Activated T-cell treated with anti-CD3 and anti-CD28 coated beads for 4 hours (primary cell): ENCODE measurements at places on chromosomes 4 and X.

- no peak for DNase-seq
These were observed 20.1 kb downstream of the EIF4E start for GRCh38 chr4:98908703-98909262.

DNA sequence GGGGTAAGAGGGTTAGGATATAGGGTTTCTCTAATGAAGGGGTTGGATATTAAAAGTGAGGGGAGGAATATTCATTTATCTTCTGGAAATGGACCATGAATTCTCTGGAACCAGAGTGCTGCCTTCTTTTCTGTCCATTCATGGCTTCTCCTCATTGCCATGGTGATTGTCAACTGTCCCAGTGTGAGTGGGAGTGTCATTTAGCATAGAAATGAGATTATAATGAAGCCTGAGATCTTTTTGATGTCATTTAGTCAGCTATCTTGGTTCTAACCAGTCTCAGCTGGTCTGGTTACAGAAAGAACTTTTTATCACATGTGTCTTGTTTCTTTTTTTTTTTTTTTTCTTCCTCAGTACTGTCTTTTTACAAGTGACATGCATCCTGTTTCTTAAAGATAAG lies 497.3 kb upstream of the PITX2 start:
- DNase-seq, result no peak

DNA sequence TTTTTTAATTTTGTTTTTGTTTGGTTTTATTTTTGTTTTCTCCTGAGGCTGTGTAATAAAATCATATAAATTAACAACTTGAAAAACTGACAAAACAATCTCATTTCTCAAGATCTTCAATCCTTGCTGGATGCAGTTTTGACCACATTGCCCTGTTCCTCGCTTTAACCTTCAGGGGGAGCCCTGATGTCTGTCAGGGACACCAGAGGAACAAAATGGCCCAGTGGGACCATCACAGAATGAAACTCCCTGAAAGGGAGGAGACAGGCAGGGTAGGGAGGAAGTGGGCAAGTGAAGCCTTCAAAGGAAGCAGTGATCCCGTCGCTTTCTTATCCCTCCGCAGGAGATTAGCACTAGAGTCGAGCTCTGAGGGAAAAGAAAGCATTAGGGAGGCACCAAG lies 274.9 kb upstream of the LDB2 start:
- no peak for DNase-seq

DNA sequence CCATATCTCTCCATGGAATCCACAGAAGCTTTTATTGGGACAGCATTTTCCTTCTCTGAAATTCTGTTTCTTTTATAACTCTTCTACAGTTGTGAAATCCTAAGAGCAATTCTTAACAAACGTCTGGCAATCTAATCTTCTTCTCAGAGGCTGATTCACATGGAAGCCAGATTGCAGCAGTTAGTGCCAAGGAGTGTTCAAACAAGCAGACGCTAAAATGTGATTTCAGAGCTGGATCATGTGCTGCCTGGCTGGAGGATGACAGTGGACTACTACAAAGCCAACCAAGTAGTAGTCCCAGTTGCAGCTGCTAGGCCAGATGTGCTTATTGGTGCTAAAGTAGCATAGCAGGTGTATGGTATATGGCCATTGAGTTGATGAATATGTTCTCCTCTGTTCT lies 27.7 kb upstream of the GLRB start:
- DNase-seq, result no peak

- no peak for DNase-seq
These were observed 11.0 kb upstream of the EIF4E start for GRCh38 chr4:98939892-98940298.

GRCh38 chr4:74189331-74190043 lies 31.6 kb downstream of the MTHFD2L start:
- DNase-seq, result no peak

DNA sequence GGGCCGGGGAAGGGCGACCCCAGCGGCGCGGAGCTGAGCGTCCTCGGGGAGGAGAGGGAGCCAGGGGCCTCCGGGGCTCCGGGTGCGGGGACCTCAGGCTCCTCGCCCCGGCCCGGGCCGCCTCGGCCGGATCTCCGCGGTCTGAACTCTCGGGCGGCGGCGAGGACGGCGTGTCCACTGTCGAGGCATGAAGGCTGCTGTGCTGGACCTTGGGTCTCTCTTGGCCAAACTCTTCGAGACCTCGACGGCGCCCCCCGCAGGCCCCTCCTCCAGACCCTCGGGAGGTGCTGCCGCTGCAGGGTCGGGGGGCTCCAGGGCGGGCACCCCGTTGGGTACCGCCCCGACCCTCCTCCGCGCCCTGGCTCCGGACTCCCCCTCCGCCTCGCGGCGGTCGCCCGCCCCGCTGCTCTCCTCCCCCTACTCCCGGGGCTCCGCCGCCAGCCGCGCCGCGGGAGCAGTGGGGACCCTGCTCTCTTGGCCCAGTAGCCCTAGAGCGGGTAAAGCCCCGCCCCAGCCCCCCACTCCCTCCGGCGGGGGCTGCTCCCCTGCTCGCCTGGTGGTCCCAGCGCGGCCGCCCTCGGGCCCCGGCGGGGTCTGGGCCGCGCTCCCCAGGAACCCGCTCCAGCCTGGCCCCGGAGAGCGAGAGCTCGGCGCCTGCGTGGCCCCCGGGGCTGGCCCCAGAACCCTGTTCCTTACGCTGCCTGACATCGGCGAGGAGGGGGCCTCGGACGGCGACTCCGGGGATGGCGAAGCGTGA lies 564 bp downstream of the FAM149A start:
- DNase-seq, result no peak

DNA sequence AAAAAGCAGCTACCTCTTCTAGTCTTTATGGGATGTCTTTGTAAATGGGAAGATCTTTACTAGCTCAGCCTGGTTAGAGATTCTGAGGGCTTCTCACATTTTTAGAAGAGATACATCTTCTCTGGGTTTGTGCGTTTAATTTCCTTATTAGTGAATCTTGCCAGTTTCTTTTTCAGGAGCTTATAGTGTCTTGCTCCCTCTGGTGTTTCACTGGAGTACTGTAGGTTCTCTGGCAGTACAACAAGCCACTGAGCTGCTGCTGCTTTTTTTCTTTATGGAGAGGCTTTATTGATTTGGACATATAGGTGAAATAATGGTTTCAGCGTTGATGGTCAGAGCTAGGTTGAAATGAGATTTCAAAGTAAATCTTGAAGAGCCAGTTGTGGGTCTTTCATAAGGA lies 82.9 kb downstream of the LAS1L start:
- no peak for DNase-seq

GRCh38 chrX:111354496-111354895 lies 57.5 kb downstream of the DCX start:
- no peak for DNase-seq

DNA sequence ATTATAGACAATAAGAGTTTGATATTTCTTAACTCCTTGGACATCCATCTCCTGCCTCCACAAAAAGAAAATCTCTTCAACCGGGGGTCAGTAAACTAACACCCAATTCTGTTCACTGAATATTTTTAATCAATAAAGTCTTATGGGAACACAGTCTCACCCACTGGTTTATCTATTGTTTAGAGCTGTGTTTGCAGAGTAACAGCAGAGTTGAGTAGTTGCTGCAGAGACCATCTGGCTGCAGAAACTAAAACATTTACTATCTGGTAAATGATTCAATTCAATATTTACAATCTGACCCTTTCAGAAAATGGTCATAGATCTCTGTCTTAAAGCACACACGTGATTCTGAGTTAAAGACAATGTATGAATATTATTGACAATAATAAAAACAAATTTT lies 94.0 kb downstream of the TMA16 start:
- DNase-seq, result no peak

GRCh38 chrX:120308558-120308957 lies 2.7 kb downstream of the TMEM255A start:
- no peak for DNase-seq

GRCh38 chrX:15808254-15808653 lies 18.0 kb downstream of the ZRSR2 start:
- no peak for DNase-seq

- no peak for DNase-seq
These were observed 660.5 kb upstream of the PABPC4L start for GRCh38 chr4:134862116-134862515.

DNA sequence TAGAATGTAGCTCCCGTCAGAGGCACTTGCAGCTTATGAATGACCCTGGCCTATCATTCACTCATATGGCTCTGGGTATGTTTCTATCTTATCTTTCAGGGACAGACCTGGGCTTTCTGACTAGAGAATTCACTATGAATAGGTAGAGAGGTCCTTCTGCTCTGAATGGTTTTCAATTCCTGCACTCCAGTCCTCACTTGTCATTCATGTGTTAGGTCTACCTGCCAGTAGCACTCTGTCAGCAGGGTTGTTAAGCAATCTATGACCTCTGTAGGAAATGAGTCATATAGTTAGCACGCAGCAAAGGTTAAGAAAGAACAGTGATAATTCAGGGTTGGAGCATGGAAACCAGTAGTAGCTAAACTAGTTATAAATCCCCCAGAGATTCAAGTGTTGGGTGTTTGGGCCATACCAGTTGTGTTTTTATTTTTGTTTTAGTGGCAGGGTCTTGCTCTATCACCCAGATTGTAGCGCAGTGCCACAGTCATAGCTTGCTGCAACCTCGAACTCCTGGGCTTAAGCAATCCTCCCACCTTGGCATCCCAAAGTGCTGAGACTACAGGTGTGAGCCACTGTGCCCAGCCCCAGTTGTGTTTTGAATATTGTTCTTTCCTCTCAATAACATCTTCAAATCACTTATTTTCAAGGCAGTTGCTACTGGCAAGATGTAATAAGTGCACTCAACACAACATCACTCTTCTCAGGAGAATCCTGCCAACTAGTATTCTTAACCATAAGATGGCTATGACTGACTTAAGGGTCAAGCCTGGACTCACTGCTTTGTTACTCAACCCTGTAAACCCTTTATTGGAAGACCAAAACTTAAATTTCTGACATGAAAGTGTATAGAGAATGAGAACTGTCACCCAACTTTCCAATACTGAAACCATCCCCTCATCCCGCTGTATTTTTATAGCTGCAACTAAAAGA lies 25.1 kb downstream of the ARL13A start:
- DNase-seq, result no peak

DNA sequence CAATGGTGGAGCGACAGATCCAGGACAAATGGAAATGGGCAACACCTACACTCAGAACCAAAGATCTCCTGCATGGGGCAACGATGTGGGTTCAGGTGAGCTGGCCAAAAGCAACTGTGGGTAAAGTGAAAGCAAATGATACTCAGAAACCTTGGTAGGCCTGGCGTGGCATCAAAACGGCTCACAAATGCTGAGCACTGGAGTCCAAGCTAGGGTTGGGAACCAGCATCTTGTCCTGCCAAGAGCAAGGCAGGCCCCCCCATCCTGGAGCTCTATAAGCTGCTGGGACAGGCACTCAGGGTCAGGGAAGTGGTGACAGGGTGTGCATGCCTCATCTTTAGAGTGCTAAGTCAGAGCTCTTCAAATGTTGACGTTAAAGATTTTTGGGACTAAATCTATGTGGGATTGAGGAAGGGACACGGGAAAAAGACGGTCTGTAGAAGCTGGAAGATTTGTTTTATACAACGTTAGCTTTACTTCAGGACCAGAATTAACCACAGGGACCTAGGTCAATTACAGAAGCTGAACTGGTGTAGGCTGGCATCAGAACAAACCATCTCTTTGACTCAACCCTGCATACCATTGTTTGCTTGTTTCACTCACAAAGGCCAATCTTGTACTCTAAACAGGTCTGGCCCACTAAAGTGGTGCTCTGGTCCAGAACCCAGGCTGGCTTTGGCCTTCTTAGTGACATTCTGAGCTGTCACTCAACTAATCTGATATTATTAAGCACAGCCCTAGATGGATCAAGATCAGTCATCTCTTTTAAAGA lies 10.7 kb downstream of the ATP8A1 start:
- DNase-seq, result no peak

- DNase-seq, result no peak
These were observed 94.2 kb downstream of the CXCL13 start for GRCh38 chr4:77699731-77700210.

DNA sequence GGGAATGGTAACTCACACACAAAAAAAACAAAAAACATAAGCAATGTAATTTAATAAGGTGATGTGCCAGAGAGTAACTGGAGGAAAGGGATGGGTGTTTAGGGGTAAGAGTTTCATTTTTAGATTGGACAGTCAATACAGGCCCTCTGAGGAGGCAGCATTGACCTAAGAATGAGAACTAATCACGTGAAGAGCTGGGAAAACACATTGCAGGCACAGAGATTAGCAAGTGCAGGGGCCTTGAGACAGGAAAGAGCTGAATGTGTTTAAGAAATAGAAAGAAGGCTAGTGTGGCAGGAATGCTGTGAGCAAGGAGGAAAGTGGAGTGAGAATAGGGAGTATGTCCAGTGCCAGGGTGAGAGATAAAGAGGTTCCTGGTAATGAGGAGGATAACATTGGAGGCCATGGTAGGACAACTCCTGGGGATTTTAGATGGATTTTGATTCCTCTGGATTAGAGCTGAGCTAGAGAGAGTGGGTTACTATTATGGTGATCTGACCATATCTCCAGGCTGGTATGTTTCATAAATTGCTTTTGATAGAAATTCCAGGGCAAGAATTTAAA lies 17.6 kb downstream of the PDLIM5 start:
- DNase-seq, result no peak

DNA sequence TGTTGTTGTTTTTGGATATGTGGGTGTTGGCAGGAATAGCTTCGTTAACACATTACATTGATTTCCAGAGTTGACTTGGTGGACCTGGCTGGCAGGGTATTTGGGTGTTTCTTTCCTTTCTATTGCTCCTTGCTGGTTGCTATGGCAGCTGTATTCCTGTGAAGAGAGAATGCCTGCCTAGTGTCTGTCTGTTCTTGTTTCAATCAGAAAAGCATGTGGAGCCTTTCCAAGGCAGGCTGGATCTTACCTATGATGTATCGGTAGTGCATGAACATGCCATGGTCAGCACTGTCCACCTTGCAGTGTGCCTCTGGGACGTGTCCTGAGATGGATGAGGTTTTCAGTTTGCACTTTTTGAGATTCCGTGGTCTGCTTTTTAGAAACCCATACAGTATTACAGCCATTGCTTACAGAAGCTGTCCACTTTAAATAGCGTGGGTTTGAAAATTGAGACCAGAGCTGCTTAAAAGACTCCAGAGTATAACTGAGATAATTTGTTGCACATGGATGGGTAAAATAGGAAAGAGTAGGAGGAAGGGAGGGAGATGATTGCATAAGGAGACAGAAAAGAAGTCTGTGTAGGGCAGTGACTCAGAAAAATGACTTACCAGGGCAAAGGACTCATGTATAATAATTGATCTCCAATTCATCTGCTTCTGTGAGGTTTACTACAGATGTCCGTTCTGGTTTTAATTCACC lies 20.0 kb upstream of the AADAT start:
- no peak for DNase-seq

- DNase-seq, result no peak
These were observed 35.3 kb downstream of the SMS start for GRCh38 chrX:21975812-21976211.

DNA sequence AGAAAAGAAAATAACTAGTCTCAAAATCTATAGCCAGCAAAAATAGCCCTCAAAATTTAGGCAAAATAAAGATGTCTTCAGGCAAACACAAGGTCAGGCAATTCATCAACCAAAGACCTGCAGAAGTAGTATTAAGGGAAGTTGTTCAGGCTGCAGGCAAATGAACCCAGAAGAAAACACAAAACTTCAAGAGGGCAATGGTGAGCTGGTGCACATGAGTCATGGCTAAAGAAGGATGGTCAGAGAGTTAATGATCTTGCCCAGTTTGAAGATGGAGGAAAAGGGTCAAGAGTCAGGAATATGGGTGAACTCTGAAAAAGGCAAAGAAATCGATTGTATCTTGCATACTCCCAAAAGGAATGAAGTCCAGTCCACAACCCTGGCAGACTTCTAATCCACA lies 83.1 kb upstream of the FAT4 start:
- DNase-seq, result no peak
